ENCODE measurements at places on chromosomes 13 and 19.

DNA sequence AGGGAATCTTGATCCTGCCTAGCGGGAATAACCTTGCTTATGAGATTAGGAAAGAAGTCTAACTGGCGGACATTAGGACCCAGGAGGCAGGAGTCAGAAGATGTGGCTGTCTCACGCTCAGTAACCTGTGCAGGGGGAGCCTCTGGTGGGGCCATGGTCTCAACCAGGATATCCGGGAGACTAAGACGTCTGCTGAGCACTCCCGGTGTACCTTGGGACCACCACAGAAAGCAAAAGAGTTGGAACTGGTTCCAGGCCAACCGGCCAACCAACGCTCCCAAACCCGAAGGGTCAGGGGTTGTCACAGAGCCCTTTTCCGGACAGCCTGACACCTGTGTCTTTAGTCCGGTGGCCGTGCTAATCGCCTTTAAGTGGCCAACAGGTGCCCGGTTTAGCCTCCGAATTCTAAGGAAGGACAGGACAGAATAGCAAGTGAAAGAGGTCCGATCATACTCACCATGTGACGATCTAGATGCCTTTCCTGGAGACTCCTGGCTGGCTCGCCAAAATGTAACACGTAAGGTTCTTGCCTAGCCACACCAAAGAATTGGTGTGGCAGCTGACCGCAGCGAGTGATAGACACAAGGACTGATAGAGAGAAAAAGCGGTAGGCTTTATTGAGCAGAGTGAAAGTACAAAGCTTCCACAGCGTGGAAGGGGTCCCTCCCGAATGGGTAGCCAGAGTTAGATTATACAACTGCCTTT is 103.9 kb upstream of the DIAPH3 start:
- DNase-seq, result peak; percentile 51

DNA sequence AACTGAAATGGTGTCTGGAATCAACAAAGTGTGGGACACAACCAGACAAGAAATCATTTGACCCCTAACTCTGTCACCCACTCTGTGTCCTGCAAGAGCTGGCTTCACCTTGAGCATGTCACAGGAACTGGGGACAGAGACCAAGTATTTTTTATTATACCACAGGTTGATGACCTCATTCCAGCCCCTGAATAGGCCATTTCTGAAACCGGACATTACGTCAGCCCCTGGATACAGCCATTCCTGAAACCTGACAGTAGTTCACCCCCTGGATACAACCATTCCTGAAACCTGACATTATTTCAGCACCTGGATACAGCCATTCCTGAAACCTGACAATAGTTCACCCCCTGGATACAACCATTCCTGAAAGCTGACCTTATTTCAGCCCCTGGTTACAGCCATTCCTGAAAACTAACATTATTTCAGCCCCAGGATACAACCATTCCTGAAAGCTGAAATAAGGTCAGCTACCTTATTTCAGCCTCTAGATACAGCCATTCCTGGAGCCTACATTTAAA is 47.7 kb upstream of the CACNA1A start:
- no peak for DNase-seq

DNA sequence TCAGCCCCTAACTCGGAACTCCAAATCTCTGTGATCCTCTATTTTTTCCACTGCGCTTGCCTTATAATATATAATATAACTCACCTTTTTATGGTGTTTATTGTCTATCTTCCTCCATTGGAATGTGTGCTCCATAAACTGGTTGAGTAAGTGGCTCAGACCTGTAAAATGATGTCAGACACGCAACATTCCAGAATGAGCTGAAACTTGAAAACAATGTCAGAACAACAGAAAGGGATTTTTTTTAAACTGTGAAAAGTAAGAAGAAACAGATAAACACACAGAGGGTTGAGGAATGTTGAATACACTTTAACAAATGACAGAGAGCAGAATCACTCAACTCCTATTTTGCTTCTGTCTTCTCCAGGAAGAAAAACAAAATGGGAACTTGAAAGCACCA is 19.1 kb upstream of the FAM216B start:
- no peak for DNase-seq

- no peak for DNase-seq
Measured at GRCh38 chr13:25069236-25069635, 26.7 kb upstream of the PABPC3 start.

DNA sequence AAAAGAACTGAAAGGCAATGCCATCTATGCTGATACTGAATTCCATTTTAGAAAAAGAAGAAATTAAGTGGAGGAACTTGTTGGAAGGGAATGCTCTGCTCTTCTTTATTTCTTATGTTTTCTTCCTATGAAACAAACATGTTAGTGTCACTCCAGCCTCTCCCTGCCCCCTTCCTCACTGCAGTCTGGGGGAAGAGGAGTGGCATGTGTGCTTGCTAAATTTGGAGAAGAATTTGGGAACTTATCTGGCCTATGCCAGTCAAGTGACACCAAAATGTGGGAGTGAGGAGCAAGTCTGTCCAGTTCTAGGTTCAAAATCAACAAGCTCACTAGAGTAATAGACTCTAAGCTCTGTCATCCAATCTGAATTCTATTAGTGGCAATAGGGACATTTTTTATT is 214.6 kb downstream of the RBM26 start:
- no peak for DNase-seq

GRCh38 chr13:109666656-109667055 is 119.7 kb downstream of the IRS2 start:
- DNase-seq, result no peak

GRCh38 chr19:44990966-44991365 is 10.3 kb upstream of the RELB start:
- DNase-seq, result no peak

DNA sequence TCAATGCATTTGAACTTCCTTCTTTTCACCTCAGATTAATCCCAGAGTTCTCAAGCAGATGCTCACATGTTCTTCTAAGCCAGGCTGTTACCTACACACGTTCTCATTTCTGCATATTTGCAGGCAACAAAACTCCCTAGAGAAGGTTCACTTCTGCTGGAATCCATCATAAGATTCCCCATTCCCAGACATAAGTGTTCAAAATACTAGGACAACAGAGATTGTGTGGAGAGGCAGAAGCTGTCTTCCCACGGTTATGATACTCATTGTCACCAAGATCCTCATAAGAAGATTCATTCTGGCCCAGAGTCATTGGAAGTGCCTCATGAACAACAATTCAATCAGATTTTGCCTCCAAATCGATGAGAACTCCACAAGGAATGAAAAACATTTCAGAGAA is 931.6 kb upstream of the MIR17HG start:
- DNase-seq, result no peak

DNA sequence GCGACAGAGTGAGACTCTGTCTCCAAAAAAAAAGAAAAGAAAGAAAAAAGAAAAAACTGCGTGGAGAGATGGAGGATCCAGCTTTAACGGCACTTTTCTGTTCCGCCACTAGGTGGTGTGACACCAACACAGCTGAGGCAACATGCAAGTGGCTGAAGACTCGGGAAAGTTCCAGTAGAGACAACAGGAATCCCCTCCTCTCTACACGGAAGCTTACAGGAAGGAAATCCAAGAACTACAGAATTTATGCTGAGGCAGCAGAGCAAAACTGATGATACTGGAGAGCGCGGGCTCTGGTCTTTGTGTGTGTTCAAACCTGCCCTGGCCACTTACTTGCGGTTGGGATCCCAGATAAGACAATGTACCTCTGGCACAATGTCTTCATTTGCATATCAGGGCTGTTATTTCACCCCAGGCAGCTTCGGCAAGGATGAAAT is 9.9 kb downstream of the RANBP3 start:
- peak; percentile 75 for DNase-seq

DNA sequence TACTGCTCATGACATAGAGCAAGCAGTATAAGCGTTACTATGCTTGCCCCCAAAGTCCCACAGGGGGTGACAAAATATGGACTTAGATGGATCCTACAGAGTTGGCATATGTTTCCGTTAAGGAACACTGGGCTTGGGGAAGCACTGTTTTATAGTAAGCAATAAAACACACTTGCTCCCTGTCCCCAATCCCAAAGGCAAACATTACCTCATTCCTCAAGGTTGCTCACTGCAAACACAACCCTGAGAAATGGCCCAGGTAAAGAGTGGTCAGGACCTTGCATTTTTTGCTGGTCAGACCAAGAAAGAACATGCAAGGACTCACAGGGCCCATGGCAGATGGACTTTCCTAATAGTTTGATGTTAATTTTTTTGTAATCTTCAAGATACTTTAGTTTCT is 32.3 kb downstream of the UGGT2 start:
- DNase-seq, result no peak

- DNase-seq, result no peak
Measured at GRCh38 chr13:93001866-93002461, 224.6 kb upstream of the GPC6 start.

DNA sequence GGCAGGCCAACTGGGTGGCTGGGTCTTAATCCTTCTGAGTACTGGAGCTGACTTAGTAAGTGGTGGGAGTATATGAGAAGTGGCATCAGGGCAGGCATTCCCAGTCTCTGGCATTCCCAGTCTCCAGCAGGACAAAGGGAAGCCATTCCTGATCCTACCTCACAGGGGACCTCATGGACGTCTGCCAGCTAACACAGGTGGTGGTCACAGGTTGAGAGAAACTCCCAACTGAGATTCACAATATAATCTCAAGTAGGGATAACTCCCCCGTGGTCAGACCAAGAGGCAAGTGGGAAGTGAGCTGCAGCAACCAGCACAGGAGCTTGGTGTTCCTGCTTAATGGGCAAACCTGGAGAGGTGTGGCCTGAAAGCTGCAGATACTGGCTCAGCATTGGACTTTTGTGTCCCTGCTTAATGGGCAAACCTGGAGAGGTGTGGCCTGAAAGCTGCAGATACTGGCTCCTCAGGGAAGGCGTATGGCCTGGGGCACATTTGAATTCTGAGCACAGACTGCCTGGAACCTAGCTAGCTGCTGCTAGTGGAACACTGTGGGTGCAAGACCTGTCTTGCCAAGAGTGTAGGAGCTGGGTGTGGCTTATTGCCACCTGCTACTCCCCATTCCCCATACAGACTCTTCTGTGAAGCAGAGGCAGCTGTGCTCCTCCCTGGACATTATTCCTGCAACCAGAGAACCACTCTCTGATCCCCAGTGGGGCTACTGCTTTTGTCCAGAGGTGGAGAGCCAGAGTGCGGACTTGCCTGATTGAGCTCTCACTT is 25.9 kb upstream of the OR10H2 start:
- no peak for DNase-seq

DNA sequence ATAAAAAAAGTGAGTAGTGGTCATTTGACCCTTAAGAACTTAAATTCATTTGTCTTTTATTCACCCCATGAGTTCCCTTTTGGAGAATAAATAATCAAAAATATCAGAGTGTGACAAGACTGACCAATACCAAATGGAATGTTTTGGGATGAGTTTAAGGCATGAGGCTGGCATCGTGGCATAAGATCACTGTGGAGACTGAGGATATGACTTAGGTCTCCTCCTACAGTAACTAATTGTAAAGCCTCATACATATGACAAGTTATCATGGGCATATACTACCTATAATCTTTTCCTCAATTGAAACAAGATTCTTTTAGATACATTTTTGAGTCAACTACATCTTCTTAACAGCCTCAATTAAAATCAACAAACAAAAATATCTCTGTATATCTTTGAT is 782.0 kb downstream of the SLITRK1 start:
- DNase-seq, result no peak

DNA sequence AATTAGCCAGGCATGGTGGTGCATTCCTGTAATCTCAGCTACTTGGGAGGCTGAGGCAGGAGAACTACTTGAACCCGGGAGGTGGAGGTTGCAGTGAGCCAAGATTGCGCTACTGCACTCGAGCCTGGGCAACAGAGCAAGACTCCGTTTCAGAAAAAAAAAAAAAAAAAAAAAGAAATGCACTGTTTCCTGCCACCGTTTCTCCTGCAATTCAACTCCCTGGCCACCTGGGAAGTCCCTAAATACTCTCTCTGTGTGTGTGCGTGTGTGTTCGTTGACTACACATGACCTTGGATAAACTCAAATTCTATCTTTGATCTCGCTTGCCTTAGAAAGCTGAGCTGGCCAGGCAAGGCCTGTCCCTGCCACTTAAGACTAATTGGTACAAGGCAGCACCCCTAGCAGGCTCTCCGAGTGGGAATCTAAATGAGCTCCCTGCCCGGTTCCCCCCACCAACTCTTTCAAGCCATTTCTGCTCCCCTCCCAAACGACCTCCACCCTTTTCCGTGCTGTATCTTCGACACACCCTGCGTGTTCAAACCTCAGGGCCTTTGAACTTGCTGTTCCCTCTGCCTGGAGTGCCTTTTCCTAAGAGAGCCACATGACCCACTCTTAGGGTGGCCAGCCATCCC is 5.2 kb upstream of the BCAT2 start:
- peak; percentile 19 for DNase-seq

DNA sequence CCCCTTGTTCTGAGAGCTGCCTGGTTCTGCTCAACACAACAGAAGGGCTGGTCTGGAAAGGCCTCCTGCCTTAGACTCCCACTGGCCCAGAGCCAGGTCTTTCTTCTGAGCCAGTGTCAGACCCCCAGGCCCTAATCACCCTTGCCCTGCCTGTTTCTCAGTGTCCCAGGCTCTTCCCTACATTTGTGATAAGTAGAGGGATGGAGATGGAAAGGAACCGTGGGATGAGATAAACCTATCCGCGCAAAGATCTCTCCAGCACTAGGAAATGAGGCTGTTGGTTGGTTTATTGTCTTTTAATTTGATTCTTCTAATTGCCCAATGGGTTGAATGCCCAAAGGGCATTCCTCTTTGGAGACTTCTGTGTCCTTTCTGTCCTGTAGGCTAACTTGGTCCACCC is 470.0 kb downstream of the TSHZ3 start:
- DNase-seq, result no peak

DNA sequence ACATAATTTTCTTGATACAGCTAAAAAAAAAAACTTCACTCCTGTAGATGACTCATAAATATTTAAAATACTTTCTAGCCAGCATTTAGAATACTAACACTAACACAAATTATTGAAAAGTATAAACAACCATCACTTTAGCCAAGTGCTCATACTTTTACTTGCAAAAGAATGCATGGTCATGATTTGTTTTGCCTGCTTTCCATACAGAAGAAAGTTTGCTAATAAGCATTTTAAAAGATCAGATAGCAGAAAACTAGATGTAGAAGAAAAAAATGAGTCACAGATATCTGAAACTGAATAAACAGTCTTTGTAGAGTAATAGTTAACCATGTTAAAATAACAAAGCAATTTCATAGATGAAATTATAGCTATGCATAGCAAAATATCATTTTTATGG is 2280.4 kb upstream of the PCDH20 start:
- no peak for DNase-seq

- no peak for DNase-seq
Measured at GRCh38 chr19:7670150-7670783, 1.4 kb downstream of the RETN start.

- no peak for DNase-seq
Measured at GRCh38 chr19:6590827-6591319, at the start of gene CD70. Gene CD70, minus strand, starts transcription at chr19:6591150. Its CDS starts 148 bp downstream, at chr19:6591002.

GRCh38 chr13:37966266-37966665 is 96.7 kb upstream of the TRPC4 start:
- DNase-seq, result no peak

DNA sequence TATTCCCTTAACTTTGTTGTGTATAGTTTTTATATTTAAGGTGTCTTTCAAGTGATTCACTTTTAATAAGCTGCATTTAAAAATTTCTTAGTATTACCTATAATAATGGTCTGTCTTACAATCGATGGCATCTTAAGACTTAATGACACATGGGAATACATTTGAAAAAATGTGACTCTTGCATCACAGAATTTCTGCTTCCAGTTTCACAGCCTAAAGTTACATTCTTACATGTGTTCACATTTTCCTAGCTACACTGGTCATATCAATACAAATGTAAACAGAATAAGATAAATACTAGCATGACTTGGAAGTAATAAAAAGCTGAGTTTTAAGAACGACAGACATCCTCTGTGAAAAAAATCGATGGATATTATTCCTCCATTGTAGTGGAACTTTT is 1597.1 kb upstream of the MIR17HG start:
- DNase-seq, result no peak

Data from NCI-H345 (cell line).